ENCODE measurements at places on chromosomes 7 and 10.
A peak's percentile ranks its signal among the peaks of the same experiment; 100 is the strongest.

GRCh38 chr10:28595613-28596012 is 62.7 kb downstream of the WAC start:
- DNase-seq, result no peak

GRCh38 chr7:19519443-19520021 is 189.3 kb downstream of the POLR1F start:
- peak; percentile 39 for DNase-seq

DNA sequence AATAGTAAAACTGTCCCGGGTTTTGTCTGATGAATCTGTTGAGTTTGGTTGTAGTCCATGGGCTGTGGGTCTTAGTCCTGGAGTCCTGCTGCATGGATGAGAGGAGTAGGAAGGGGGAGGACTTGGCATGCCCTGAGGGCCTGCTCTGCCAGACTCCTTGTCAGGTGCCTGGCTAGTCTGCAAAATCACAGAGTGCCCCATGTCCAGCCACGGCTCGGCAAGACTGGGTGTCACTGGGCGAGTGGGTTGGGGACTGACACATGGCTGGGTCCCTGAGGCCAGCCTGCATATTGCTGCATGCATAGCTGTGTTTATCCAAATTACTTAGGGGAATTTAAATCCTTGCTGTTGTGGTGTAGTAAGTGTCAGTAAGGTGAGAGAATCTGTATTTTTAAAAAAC is 9.7 kb downstream of the MINDY4 start:
- no peak for DNase-seq

- DNase-seq, result no peak
These were observed 14.8 kb downstream of the GPAM start for GRCh38 chr10:112168733-112169132.

- no peak for DNase-seq
These were observed 132.7 kb downstream of the SH3PXD2A start for GRCh38 chr10:103722632-103723031.

DNA sequence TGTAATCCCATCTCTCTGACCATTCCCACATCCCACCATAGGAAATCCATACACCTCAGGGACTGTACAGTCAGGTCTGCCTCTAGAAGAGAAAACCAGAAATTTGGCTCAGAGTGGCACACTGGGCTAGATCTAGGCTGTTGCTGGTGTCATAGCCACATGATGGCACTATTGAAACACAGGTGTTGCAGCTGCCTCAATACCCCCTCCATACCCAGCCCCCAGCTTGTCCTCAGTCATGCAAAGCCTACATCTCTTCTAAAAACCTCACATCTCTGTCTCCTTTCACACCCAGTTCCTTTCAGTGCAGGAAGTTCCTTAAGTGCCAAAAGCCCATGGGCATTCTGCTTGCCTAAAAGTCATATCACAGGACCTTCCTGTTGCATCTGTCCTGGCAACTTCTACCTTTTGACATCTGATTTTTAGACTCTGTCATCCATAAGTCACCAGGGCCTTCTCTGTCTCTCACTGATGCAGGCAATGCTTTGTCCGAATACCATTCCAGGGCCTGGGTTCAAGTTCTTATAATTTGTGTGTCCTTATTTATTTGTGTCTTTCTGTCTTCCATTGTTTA is 27.0 kb upstream of the HIBADH start:
- DNase-seq, result no peak

DNA sequence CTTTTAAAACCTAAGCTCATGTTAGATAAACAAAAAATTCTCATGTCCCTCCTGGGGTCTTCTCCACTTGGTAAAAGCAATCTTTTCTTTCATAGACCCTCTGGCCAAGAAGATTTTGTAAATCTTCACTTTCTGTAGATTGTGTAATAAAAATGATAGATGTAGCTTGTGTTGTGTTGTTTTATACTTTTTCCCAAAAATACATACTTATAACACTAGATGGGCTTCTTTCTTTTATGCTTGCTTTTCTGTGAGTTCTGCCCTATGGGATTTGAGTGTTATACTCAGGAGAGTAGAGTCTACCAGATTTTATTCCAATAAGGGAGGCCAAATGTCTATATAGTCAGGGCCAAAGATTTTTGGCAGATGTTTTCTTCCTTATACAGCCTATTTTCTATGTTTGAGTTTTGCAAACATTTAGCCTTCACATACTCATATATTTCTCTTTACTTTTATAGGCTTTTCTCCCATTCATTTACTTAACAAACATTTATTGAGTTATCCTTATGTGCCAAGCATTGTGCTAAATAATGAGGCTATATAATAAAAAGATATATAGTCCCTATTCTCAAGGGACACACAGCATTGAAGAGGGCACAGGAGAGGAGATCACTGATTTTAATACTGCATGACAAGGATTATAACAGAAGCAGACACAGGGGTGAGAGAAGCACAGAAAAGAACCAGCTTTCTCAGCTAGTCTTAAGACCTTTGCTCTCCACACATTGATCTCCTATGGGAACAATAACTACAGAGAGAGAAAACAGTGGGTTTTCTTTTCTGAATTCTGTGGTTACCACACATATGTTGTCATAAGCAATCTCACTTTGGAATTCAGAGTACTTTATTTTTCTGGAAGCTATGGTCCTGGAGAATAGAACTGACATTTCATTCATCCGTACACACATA is 58.0 kb upstream of the PNLIP start:
- no peak for DNase-seq

GRCh38 chr7:106911959-106912358 is 46.9 kb downstream of the PIK3CG start:
- no peak for DNase-seq

DNA sequence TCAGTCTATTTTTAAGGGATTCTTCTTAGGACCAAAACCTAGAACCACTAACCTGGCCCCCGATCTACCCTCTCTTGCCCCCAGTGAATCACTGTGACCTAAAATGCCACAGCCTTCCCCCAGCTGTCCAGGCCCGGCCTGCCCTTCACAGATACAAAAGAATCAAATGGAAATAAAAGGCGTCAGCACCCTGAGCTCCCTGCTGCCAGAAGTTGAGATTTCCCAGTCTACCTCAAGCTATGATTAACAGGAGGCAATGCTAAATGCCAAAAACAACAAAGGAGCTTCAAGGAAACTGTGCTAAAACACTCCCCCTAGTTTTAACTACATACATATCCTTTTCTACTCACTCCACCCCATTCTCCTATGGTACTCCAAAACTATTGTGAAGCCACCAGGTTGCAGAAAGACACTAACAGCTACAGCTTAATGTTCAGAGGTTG is 67.8 kb downstream of the GSAP start:
- DNase-seq, result peak; percentile 37

DNA sequence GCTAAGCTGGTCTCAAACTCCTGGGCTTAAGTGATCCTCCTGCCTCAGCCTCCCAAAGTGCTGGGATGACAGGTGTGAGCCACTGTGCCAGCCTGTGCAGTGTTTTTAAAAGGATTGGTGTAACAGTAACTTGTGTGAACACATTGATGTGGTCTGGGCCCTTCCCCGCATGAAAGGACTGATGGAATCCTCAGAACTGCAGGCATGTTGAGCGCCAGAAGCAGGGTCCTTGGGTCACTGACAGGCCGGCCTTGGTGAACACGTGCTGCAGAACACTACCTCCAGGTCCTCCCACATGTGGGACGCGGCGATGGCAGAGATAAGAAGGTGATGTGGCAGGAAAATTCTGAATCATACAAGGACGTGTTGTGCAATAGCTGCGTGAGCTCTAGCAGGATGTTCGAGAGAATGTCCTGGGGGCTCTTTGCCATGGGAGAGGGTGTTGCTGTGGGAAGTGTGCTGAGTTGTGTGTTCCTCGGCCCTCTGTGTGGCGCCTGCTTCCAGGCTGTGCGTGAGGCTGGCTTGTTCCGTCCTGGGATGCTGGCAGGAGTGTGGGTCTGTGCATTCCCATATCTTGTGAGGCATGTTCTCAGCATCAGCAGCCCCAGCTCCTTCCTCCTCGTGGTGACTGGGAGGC is 68.2 kb downstream of the DNAJB6 start:
- DNase-seq, result no peak

DNA sequence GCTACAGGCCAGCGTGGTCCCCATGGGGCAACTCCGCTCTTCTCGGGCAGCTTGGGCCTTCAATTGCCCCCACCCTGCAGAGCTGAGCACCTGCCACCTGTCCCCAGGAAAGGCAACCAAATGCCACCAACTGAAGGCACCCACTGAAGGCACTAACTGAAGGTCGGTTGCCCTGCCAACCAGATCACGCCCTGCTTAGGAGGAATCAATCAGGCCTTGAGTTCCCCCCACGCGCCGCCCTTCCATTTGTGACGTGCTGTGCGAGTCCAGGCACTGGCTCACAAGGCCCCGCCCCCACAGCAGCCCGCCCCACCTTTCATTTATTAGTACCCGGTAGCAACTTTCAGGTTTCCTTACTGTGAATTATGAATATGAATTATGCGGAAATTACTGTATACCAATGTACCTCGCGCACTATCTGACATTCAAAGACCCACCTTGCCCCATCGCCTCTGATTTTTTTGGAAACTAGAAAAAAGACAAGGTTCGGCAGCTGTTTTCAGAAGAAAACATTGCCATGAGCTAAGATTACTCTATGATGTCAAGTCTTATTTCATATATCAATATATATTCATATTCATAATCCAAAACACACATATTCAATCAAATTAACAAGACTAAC is 83.6 kb upstream of the ABI1 start:
- no peak for DNase-seq

GRCh38 chr10:78381107-78381506 is 347.4 kb downstream of the RPS24 start:
- no peak for DNase-seq

- no peak for DNase-seq
These were observed 259.1 kb downstream of the FGFR2 start for GRCh38 chr10:121339114-121339513.

- no peak for DNase-seq
These were observed 55.4 kb downstream of the MKI67 start for GRCh38 chr10:128070721-128071416.

DNA sequence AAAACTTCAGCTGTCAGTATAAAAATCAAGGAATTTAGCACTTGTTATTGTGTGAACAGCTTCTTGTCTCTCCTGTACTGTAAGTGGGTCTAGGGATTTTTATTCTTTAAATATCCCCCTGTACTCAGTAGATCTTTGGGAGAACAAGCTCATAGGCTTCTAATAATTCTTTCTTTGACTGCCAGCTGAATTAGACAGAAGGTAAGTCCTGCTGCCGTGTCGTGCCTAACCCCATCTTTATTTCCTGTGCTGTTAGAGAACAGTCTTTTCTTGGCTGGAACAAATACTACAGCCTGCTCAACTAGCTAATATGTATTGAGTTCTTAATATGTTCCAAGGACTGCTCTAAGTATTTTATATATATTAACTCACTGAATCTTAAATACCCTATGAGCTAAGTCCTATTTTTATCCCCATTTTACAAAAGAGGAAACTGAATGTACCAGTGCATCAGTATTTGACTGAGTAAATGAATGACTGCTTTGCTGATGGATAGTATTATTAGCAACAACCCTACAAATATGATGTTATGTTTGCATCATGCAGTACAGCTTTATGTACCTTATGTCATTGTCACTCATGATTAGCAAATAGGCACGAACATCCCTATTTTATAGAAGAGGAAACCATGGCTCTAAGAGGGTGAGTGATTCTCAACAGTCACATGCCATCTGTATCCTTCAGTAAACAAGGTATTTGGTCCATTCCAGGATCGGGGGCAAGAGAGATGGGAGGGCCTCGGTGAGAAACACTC is 5.5 kb upstream of the DUSP5 start:
- no peak for DNase-seq

DNA sequence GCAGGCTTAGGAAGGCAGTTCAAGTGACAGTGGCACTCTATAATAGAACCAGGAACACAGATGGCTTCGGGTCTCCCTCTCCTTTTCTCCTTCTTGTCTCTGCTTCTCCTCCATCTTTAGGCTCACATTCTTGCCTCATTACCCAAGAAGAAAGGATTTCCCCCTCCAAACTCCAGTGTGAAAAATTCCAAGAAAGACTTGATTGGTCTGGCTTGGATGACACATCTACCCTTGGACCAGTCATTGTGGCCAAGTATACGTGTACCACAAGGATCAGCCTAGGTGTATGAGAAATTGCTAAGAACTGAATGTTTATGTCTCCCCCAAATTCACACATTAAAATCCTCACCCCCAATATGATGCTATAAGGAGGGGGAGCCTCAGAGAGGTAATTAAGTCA is 53.9 kb downstream of the PRTFDC1 start:
- no peak for DNase-seq

GRCh38 chr7:51617686-51618085 is 301.1 kb upstream of the COBL start:
- DNase-seq, result no peak

DNA sequence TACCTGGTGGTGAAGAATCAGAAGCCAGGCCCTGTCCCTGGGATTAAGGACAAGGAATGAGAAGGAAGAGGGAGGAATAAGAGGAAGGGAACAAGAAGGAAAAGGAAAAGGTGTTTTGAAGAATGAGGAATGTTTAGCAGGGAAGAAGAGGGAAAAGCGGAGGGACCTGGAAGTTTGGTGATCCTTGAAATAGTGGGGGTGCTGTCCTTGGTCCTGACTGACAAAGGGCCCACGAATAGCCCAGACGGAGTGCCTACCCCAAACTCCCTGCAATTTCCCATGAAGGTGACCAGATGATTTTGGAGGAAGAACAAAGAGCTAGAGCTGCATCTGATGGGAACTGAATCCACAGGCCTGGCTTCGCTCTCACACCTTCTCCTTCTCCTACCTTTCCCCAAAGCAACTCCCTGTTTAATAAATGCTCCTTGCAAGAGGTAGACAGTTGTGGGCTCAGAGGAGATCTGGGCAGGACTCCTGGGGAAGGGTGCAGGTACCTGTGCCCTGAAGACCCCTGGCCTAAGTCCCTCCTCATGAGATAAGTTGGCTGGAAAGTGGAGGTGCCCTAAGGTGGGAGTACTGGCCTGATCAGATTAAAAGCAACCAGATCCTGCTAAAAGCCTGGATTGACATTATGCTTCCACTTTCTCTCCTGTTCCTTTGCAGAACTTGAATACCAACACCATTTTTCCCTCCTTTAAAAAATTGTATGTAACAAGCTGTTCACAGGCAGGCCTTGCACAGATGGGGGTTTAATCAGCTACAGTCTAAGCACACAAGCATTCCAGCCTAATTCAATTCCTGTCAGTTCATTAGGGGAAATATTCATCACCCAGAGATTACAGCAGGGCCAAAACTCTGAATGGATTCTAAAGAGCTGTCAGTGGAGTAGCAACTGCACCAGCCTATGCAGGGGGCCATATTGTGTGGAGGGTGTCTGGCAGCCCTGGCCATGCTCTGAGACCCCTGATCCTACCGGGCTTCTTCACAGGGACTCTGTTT is 19.4 kb downstream of the KAZALD1 start:
- DNase-seq, result no peak
